ENCODE measurements at places on chromosomes 4 and X.
A peak's percentile ranks its signal among the peaks of the same experiment; 100 is the strongest.

- DNase-seq: no peak
Observed at GRCh38 chr4:82517043-82517442, 44.7 kb downstream of the TMEM150C start.

- no peak for DNase-seq
Observed at GRCh38 chr4:154208424-154208823, 283.2 kb downstream of the DCHS2 start.

DNA sequence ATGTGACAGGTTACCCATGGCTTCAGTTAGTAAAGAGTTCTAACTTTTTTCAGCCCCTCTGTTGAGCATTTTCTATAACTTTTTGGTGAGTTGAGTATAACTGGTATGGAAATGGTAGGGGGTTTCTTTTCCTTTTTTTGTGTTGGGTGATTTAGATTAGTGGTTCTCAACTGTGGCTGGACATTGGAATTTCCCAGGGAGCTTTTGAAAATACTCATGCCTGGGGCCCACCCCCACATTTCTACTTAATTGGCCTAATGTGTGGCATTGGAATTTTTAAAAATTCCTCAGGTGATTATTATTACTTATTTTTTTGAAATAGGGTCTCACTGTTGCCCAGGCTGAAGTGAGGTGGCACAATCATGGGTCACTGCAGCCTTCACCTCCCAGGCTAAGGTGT, 21.9 kb downstream of the SMS start:
- no peak for DNase-seq

DNA sequence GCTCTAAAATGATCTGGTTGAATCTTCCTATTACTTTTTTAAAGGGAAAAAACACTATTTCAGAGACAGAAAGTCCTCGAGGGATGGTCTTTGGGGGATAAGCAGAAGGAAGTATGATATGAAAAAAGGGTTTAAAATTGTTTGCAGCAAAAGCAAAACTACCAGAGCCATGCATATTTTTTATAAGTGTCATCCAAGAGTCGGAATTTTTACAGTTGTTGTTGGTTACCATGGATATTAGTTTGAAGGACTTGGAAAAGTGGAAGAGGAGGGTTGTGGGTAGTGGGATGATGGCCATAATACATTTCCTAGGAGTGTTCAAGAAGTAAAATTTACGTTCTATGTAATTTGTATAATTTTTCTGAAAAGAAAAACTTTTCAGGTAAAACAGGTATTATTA, 134.4 kb downstream of the PCDH7 start:
- DNase-seq: no peak

DNA sequence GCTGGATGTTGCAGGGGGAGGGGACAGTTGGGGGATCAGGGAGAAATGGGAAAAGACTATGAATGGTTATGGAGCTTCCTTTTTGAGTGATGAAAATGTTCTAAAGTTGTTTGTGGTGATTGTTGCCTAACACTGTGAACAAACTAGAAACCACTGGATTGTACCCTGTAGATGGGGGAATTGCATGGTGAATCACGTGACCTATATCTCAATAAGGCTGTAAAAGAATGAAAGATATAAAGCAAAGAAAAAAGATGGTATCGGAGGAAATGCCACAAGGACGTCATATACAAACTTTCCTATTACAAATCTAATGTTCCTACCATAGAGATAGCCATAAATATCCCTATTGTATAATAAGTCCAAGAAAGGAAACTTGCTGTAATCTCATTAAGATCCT, 20.6 kb upstream of the CT55 start:
- DNase-seq: peak; percentile 44

DNA sequence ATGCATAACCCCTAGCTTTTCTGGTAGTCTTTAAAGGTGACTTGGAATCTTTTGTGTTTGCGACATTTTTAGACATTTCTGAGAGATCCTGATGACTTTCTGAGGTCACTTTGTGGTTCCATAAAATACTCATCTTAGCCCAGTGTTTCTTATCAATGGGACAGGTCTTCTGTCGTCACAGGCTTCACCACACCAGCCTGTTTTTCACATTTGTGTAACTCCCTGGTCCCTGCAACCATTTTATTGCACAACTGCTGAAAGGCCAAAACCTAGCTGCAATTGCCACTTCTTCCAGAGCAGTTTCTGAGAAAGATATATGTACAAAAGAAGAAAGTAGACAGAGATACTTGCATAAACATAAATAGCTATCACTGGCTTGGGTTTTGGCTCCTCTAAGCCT, 120.9 kb downstream of the IL15 start:
- peak; percentile 27 for DNase-seq

GRCh38 chr4:60133375-60133774, 1066.8 kb upstream of the ADGRL3 start:
- no peak for DNase-seq

- DNase-seq: no peak
Observed at GRCh38 chr4:126271292-126271691, 956.5 kb downstream of the FAT4 start.

- DNase-seq: no peak
Observed at GRCh38 chrX:121356139-121356849, 308.9 kb downstream of the GLUD2 start.

DNA sequence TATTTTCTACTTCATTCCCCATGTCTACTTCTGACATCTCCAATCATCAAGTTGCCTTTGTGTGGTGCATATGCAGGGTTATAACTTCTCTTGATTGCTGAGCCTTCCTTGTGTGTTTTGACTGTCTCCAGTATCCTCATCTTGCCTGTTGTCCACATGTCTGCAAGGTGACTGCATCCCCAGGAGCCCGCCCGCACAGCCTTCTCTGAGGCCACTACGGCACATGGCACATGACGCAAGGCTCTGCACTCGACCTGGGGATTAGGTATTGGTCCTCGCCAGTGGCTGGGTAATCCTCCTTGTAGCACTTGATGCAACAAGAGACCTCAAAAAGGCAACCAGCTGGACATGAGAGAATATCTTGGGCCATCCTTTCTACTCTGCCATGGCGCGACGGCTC, 122.6 kb downstream of the SORBS2 start:
- no peak for DNase-seq

GRCh38 chrX:140355922-140356321, 148.9 kb downstream of the SOX3 start:
- no peak for DNase-seq

GRCh38 chrX:148049441-148049840, 68.3 kb downstream of the FMR1NB start:
- peak; percentile 1 for DNase-seq

DNA sequence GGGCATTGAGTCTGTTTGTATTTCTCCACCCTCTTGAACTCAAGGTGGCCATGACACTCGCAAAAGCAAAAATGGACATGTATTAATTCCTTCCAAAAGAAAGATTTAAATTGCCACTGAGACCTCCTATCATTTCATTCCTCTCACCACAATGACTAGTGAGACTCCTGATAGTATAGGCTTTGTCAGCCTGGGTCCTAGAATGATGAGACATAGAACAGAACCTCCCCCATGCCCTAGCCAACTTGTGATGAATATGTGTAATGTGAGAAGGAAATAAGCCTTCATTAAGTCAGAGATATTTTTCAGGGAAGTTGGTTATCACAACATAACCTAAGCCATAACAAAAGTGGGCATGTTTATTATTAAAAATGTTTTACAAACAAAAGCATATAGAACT, 62.5 kb downstream of the ASB9 start:
- DNase-seq: no peak

DNA sequence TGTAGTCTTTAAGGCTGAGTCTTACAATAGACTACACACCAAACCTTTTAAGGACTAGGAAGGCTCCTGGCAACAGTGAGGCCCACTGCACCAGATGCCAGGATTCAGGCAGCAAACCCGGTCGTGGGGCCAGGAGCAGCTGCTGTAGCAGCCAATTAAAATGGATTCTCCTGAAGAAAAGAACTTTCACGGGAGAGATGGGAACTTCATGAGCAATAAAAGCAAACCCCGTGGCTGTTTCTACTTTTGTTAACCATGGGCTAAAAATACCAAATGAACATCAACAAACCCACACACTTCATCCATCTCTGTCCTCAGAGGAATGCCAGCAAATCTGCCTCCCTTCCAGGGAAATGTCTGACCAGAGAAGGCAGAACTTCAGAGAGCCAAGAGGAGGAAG, 101.4 kb downstream of the BTC start:
- DNase-seq: no peak

DNA sequence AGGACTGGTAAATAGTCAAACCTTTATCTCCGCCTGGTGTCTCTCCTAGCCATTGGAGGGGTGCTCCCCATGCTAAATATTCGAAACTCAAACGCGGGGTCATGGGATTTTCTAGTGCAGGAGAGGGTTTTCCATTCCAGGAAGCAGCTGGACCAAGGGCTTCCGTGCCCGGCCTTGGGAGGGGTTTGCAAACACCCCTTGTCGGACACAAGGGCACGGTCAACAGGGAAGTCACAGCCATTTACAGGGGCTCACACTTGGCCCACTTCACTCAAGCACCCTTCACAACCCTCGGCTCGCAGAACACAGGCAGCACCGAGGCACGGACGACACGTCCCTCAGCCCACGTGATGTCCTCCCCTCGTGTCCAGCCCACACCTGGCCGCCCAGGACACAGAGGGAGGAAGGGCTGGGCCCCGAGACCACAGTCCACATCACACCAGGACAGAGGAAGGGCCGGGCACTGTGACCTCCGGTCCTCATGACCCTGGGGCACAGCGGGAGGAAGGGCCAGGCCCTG, 10.3 kb upstream of the PLCXD1 start:
- no peak for DNase-seq

DNA sequence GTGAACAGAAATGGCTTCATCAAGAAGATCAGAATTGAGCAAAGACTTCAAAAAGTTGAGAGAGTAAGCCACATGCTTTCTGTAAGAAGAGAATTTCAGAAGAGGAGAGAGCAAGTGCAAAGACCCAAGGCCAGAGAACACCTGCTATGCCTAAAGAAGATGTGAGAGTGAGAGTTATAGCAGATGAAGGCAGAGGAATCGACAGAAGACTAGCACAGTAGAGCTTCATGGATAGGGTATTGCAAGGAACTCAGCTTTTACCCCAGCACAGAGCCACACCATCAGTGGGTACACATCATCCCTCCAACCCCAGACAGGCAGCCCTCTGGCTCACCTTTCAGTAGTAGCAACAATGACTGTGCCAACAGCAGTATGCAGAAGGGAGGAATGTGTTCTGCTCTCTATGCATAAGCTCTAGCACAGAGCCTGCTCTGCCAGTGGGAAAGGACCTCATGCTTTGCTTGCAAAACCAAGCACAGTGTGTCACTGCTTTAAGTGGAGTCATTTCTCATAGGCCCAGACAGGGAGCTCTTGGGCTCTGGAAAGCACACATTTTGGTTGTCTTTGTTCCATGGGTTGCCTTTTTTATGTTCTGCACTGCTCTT, 318.6 kb downstream of the NAF1 start:
- no peak for DNase-seq

DNA sequence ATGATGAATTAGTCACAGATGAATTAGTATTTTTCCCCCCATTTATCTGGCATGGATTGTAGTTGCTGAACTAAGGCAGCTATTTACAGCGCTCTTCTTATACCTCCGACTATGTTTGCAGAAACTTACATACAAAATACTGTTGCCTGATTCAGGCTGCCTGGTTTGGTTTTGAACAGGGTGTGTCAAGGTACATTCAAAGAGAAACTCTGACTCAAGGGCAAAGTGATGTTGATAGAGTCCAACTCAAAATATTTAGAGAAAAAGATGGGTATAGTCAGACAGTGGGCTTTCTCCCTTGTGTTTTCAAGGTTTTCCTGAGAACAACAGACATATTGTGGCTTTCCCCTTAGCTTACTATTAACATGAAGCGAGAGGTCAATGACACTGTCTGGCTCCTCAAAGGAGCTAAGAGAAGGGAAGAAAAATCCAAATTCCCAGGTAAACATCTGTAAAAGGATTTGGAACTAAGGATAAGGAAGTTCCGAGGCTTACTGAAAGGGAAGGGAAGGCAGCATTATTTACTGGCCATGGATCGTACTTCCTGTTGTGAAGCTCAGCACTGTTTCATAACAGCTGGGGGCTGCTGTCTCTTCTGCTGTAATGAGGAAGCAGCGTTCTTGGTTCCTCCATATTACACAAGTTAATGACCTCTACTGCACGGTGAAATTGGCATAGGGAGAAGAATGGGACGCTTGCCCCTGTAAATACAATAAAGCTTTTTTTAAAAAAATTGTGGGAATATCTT, 30.9 kb downstream of the FAM9C start:
- DNase-seq: peak; percentile 92

DNA sequence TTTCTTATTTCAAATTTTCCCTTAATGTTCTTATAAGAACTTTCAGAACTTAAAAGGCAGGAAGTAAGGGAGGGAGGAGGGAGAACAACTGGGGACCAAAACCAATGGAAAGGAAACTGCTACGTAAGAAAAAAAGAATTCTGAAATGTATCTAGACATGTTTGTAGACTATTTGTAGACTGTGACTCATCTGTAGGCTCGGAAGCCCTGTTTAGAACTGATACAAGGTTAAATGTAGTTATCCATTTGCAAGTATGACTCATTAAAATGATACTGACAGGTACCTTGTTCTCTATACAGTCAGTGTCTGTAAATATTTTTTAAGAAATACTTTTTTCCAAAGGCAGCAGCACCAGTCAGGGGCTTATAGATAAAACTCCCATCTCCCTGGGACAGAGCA, 202.0 kb downstream of the DHX15 start:
- no peak for DNase-seq

DNA sequence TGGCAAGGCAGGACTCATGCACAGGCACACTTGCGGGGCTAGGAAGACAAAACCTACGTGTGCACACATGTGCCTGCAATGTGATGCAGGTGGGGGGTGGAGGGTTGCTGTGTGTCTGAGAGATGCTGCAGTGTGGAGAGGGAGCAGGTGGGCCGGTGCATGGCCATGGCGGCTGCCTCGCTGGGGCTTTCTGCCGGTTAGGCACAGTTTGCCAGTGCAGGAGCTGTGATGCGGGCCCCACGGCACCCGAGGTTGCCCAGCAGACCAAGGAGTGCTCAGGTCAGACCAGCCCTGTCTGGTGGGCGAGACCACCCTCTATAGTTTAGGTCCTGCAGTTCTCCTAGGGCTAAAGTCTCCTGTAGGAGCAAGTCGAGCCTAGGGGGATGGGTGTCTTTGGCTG, 4.4 kb upstream of the AFM start:
- no peak for DNase-seq
